ENCODE measurements at places on chromosomes 16 and 17.

- no peak for DNase-seq
Measured at GRCh38 chr17:31130286-31131224, 35.8 kb downstream of the NF1 start.

DNA sequence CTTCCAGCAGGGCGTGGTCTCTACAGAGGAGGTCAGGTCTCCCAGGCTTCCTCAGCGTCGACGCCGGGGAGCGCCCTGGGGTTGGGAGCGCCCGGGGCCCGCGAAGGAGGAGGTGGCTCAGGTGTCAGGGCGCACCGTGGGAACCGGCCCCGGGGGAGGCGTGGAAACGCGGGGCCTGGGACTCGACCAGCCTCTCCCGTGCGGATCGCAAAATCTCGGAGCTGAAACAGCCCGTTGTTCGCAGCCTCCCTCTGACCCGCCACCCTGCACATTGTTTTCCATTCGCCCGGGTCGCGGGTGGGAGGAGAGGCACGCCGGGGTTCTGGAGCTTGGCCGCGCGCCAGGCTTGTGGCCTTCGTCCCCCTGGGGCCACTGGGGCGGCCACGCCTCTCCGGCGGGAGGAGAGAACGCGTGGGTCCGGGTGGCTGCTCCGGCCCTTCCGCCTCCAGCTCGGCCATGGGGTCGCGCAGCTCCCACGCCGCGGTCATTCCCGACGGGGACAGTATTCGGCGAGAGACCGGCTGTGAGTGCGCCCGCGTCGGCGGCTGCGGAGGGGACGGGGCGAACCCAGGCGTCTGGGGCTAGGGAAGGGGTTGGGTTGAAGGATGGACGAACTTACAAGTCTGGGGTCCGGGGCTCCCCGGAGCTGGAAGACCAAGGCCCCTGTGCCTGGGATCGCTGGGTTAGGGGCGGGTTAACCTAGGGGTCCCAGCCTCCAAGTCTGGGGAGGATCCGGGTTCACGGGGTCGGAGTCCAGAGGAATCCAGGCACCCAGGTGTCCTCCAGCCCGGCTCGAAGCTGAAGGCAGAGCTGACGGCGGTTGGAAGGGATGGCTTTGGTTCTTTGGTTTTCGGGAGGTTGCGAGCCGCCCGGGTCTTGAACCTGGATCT is at the start of gene CHP2:
CHP2 (plus strand) TSS at position 433 of the 890 bp plus-strand sequence; CDS start at position 457, 24 bp downstream.
- DNase-seq: no peak

GRCh38 chr17:73211745-73212144 is 18.9 kb downstream of the COG1 start:
- DNase-seq: no peak

GRCh38 chr16:68696514-68696913 is 40.6 kb upstream of the CDH1 start:
- DNase-seq: no peak

DNA sequence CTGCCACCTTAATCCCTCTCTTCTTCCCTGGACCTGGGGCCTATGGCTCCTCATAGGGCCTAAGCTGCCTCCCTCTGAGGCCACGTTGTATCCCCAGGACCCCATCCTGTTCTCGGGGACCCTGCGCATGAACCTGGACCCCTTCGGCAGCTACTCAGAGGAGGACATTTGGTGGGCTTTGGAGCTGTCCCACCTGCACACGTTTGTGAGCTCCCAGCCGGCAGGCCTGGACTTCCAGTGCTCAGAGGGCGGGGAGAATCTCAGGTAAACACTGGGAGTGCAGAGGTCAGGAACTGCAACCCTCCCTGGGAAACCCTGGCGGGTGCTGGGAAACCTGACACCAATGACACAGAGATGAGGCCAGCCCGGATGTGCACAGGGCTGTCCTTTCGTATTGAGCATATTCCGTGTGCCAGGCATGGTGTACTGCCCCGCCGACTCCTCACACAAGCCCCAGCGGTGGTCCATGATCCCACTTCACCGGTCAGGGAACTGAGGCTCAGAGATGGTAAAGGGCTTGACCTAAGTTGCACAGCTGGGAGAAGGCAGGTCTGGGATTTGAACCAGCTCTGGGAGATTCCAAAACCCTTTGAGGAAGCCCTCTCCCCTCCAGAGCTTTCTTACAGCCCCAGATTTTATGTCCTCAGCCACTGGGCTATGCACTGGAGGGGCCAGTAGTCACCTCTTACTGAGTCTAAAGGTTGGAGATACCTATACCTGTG is 22.9 kb downstream of the ANKRD40 start:
- DNase-seq: no peak

- no peak for DNase-seq
Measured at GRCh38 chr16:82203198-82203597, 33.2 kb upstream of the MPHOSPH6 start.

DNA sequence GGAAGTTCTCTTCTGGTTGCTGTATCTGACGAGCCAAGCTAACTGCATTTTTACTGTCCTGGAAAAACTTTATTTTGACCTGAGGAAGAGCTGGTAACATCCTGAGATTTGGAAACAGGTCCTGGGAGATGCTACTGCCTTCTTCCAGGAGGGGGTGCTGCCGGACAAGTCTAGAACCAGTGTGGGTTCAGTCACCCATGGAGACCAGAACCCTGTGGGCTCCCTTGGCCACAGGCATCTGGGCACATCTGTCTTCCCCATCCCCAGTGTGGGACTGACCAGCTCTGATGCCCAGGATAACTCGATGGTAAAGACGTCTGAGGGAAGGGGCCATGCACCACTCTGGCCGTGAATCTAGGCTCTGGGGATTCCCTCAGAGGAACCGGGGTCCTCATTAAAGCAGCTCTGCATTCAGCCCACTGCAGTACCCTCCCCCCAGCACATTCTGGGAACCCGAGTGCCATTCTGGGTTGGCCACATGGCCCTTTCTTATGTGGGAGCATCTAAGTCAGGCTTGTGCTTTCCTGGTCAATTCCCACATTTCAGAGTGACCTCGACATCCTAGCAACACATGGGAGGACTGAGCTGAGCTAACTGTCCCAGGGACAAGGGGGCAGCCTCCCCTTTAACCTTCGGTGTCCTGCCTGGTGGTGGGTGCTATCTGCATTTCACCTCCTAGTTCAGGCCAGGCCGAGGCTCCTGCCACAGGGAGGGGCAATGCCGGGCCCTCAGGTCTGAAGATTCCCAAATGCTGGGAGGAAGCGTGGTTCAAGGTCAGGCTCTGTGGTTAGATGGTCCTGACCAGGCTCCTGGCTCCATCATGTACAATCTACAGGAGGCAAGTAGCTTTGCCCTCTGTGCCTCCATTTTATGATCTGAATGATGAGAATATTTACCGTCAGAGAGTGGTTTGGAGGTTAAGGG is 6.4 kb downstream of the C16orf86 start:
- DNase-seq: peak; percentile 72

GRCh38 chr17:73390851-73391250 is 79.0 kb upstream of the CDC42EP4 start:
- DNase-seq: no peak
